Stimulated activated CD4-positive, alpha-beta T cell treated with anti-CD3 and anti-CD28 coated beads, Interleukin-1b, Interleukin-23, amount 100 ng/mL, for 1 hour (primary cell): ENCODE measurements at places on chromosomes 2 and 18.

GRCh38 chr2:74387346-74387745, 7.2 kb upstream of the DCTN1 start:
- DNase-seq, result no peak

GRCh38 chr2:152025678-152026287, 73.1 kb downstream of the CACNB4 start:
- DNase-seq, result peak; percentile 65

DNA sequence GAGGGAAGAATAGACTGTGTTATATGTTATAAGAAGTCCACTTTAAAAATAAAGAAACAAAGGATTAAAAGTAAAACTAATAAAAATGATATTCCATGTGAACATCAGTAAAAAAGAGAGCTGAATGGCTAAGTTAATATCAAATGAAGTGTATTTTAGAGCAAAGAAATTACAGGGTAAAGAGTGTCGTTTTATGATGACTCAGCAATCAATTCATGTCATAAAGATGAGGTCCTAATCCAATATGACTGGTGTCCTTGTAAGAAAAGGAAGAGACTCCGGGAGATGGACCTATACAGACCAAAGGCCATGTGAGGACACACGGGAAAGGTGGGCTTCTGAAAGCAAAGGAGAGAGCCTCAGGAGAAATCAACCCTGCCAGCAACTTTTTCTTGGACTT, 615.5 kb upstream of the KLHL29 start:
- DNase-seq, result no peak

DNA sequence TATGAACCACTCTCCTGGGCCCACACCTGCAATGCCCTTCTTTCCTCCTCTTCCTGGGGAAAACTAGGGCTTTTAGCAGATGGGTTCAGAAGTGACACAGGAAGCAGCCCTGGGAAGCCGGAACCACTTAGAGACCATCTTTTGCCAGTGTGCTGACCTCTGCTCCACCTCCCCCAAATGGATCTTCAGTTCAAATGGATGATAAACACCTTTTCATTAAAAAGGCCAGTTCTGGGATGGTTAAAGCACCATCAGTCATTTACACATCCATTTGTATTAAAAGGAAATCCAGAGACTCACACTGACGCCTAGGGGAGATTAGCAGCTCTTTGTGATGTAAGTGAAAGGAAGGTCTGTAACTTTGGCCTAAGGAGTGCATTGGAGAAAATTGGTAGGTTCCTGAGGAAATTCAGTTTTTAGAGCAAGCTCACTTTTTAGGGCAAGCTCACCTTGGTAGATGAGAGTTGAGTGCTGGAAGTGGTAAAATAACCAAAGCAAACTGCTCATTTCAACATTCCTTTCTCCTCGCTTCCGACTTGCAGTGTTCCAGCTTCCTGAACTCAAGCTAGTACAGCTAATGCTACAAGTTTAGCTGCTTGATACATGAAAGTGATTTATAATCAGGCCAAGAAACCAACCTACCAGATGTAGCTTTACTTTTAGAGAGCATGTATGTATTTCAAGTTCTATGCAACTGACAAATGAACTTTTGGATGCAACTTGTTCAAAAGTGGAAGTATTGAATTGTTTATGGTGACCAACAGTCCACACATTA, 47.7 kb downstream of the ACTR2 start:
- no peak for DNase-seq

DNA sequence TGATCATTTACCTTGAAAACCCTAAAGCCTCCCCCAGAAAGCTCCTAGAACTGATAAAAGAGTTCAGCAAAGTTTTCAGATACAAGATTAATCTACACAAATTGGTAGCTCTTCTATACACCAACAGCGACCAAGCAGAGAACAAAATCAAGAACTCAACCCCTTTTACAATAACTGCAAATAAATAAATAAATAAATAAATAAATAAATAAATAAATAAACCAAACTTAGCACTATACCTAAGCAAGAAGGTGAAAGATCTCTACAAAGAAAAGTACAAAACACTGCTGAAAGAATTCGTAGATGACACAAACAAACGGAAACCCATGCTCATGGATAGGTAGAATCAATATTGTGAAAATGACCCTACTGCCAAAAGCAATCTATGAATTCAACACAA, 182.0 kb upstream of the RND3 start:
- DNase-seq, result no peak

DNA sequence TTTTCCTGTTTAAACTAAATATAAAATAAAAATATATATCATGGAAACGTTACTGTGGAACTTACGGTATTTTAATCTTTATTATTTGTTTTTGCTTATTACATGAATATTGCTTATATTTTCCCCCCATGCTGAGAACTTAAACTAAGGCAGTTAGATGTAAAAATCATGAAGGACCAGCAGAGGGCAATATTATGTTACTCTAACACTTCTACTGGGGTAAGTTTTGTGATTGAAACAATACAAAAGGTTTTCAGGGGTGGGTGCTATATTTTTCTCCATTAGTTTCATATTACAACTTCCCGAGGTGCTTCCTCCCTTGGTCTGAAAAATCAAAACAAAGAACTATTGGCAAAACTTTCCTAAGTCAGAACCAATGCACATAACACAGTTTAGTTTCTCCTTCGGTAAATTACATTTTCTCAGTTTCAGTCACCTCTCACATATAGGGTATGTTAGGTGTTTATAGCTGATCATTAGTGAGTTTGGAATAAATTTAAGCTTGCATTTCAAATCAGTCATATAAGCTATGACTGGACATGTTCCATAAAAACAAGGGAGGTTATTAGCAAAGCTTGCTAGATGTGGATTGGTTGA, 54.8 kb downstream of the ZNF407 start:
- DNase-seq, result no peak

DNA sequence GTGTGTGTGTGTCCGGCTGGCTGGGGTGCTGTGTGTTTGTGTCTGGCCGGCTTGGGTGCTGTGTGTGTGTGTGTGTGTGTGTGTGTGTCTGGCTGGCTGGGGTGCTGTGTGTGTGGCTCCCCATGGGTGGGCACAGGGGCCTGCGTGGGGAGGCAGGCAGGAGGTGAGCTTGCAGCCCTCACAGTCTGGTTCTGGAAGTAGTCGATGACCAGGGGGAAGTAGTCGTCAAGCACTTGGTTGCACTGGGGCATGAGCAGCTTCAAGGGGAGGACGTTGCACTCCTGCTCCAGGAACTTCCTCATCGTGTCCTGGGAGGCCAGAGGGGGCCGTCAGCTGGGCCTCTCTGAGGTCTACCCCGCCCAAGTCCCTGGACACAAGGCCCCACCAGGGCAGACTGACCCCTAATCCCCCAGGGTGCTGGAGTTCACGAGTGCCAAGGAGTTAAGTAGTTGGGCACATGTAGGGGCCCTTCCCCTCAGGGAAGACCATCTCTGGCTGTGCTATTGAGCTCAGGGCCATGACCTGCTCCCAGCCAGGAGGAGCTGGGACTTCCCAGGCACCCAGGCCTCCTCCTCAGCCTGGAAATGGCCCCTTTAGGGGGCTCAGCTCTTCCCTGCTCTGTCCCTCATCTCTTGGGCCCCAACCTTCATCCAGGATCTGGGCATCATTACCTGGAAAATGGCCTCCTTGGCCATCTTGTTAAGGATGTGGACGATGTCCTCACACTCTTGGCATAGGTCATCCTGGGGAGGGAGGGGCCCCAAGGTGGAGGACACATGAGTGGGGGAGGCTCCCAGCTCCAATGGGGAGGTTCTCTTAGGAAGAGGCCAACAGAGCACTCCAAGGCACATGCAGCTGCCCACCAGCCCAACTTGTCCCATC, 1.3 kb downstream of the SFTPB start:
- DNase-seq, result no peak

GRCh38 chr2:165698444-165698884, 95.6 kb downstream of the GALNT3 start:
- no peak for DNase-seq

DNA sequence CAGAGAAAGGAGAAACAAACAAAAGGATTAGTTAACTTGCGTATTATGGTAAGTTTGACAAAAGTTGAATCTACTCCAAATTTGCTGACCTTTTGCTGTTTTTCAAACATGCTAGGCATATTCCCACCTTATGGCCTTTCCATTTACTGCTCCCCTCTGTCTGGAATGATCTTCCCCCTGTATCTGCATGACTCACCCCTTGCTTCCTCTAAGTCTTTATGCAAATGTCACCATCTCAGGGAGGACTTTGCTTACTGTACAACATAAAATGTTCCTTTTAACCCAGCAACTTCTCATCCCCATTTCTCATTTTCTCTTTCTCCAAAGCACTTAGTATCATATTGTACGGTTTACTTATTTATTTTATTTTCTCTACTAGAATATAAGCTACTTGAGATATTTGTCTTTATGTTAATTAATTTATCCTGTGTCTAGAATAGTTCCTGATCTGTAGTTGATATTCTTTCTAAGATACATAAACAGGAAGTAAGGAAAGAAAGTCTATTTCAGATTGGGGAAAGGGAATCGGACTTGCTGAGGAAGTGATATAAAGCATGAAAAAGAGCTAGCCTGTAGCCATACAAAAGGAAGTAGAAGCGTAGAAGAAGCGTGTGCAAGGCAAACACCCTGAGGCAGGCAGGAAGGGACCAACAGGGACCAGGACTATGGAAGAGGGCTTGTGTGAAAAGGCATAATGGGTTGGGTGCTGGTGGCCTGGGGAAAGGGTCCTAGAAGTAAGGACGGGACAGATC, 144.9 kb upstream of the ERBB4 start:
- DNase-seq, result no peak

- no peak for DNase-seq
These were observed 53.7 kb downstream of the SNTG2 start for GRCh38 chr2:1004398-1004797.

DNA sequence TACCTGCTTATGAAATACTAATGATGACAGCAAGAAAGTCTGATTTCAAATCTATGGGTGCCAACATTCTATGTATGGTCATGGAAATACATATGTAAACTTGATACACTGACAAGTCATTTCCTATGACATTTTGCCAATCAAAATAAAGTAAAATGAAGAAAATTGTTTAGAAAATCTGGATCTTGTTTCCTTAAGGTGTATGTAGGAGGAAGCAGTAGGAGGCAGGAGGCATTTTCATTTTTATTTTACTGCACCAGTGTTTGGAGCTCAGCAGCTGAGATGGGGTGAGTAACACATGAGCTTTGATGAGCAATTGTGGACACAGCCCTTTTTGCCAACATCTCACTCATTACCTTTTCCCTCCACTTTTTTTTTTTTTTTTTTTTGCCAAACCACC, 167.0 kb downstream of the AFF3 start:
- no peak for DNase-seq

GRCh38 chr2:229425598-229425997, 154.5 kb upstream of the PID1 start:
- DNase-seq, result no peak

DNA sequence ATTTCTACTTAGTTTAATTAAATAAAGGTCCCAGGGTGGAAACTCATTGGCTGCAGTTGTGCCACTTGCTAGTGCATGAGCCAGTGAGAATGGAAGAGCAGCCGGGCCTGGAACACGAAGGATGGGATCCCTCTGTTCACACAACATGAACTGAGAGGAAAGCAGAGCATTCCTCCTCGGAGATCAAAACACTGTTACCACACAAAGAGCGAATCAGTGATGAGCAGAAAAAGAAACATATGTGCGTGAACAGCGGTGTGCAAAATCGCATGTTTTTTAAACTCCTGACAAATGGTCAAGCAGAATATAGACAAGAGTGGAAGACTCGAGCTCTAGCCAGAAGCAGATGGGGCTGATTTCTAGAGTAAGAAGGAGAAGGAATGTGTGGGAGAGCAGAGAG, 28.4 kb upstream of the ANKRD44 start:
- no peak for DNase-seq

GRCh38 chr2:232871835-232872736, 2.0 kb downstream of the SNORC start:
- no peak for DNase-seq

- no peak for DNase-seq
These were observed 126.2 kb downstream of the DPP4 start for GRCh38 chr2:161947836-161948235.

DNA sequence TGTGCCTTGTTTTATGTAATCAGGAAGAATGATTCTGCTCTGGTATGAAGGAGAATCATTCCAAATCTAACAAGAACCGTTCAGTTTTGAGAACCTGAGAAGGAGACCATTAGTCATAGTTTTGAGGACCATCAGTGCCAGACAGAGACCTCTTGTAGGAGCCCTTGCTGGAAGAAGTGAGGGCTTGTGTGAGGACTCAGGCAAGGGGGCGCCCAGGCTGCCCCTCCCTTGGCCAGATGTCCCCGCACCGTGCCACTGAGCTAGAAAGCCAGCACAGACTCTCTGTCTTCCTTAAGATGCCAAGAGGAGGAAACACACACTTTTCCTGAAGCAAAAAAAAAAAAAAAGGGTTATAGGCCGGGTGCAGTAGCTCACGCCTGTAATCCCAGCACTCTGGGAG, 55.7 kb upstream of the SLC39A10 start:
- no peak for DNase-seq

GRCh38 chr2:122080871-122081270, 325.4 kb downstream of the TSN start:
- no peak for DNase-seq

DNA sequence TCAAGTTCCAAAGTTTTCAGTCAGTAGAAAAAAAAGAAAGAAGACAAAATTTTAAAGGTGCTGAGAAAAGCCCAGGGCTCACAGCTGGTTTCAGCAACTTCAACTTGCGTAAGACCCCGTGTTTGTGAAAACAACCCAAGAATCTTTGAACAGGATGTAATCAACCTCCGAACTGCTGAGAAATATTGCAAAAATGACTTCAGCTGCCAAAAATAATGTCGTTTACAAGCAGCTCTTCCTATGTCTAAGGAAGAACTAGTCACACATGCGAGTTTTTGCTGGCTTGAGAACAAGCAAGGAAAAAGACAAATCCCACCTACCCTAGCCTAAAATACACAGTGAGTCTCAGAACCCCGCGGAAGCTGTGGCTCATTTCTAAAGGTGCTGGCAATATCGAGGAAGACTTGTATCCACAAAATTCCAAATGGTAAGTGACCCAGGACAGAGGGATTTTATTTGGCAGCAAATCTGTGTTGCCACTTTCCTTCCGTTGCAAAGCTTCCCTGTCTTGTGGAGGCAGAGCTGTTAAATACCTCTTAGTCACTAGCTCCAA, 59.8 kb upstream of the SLC8A1 start:
- no peak for DNase-seq

- DNase-seq, result no peak
These were observed 20.5 kb upstream of the IL1RL2 start for GRCh38 chr2:102166189-102166845.

DNA sequence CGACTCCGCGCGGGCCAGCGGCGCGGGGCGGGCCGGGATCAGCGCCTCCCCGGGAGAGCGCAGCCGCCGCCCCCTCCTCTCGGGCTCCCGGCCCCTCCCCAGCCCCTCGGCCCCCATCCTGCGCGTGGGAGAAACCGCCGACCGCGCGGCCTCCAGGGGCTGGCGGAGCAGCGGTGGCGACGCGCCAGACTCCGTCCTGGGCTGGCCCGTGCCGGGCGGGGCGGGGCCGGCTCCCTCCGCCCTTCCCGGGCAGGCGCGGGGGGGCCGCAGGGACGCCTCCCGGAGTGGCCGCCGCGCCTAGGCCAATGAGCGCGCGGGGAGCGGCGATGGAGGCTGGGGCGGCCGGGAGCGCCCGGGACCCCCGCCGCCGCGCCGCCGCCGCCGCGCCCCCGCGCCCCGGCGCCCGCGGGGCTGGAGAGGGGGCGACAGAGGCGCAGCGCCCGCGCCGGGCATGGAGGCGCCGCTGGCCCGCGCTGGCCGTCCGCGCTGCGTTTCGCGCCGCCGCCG, 49.1 kb downstream of the KCNIP3 start:
- DNase-seq, result no peak

- no peak for DNase-seq
These were observed 234.3 kb downstream of the CDCA7 start for GRCh38 chr2:173588931-173589369.
